ENCODE measurements at places on chromosomes 7 and 10.

- DNase-seq: no peak
These were observed 557.4 kb downstream of the CALN1 start for GRCh38 chr7:71854546-71855397.

- no peak for DNase-seq
These were observed 169.2 kb downstream of the NOC3L start for GRCh38 chr10:94193466-94193924.

- DNase-seq: no peak
These were observed 106.2 kb downstream of the REEP3 start for GRCh38 chr10:63627396-63627795.

DNA sequence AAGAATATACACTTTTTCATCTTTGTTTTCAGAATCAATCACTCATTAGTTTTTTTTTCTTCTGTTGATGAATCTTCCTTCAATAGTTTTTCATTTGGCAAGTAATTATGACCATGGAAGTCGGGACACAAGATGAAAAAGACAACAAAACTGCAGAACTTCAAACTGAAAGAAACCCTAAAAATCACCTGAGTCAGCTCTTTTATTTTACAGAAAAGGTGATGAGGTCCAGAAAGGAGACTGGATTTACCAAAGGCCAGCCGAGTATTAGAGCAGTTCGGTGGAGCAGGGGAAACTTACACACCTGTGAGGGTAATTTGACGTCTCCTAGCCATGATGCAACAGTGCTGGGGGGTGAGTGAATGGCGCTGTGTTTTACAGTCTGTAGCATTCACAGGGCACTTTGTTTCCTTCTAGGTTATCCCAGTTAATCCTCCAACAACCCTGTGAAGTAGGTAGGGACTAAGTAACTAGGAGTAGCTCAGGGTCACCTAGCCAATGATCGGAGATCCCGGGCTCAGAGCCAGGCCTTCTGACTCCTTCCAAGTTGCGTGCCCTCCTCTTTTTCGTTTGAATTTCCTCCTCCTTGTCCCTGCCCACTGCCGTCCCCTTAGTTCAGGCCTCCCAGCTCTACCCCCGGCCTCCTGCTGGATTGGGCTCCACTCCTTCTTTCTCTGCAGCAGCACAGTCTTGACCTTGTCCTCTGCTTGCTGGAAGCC lies 14.0 kb downstream of the RBM20 start:
- no peak for DNase-seq

DNA sequence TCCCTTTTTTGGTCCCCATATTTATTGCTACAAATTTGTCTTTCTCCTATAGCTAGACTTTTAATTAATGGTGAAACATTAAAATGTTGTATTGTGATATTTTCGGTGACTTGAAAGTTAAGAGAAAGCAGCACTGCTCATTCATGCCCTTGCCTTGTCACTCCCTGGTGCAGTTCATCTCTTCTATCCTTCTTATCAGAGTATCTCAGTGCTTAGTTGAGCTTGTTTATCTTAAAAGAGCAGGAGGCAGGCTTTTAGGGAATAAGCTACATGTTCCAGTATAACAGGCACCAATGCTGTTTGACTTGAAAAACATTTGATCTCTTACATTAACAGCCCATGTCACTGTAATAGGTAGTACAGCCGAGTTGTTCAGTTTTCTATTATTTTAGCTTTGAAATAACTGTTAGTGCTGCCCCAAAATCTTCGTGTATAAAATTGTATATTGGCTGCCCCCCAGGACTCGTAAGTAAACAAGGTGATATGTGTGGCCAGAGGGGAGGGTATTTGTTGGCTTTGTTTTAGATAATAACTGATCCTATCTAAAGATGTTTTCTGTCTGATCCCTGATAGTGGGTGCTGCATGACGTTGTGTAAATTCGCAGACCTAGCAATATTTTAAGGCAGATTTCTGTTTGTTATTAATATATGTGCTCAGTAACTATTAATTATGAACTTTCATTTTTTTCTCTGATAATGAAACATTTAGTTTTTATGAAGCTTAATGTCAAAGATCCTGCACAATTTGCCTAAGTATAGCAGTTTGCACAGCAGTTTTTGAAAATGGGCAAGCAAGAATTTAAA lies 96.5 kb downstream of the BTRC start:
- DNase-seq: no peak
